ENCODE measurements at places on chromosomes 12 and 14.

DNA sequence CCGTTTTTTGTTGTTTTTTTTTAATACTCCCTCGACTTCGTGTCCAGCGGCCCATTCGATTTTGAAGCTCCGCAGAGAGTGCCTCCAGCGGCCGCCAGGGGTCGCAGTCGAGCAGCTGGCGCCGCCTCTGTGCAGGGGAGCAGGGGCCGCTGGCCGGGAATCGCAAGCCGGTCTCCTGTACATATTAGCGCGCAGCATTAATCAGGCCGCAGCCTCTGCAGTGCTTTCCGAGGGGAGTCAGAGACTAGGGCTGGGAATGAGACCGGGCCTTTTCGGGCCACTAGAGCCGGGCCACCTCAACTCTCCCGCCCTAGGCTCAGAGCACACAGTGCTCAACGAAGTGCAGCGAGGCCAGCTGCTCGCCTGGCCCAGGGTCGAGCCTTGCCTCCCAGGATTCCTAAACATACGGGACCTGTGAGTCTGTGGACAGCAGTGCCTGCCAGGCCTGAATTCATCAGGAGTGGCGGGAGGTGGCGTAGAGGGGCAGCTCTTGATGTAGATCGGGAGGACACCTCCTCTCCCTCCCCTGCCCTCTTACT lies 81.8 kb downstream of the EMP1 start:
- peak; percentile 79 for DNase-seq

GRCh38 chr12:108399514-108399913 lies 60.4 kb upstream of the CMKLR1 start:
- no peak for DNase-seq

DNA sequence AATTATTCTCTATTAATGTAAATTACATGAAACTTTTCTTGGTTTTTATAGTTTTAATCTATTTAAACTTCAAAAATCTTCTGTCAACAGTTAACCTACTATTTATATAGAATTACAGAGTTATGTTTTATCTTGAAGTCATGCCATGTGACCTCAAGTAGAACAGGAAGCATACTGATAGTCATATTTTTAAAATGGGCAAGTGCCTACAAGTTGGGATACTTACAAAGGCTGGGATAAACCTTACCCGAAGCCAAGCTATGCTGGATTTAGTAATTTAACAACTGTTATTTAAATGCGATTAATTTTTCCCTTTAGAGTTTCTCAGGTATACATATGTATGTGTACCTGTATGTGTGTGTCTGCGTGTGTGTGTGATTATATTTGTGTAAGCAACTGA lies 266.9 kb downstream of the RASSF9 start:
- no peak for DNase-seq

GRCh38 chr14:95761436-95761835 lies 47.5 kb upstream of the TCL1A start:
- DNase-seq = no peak

DNA sequence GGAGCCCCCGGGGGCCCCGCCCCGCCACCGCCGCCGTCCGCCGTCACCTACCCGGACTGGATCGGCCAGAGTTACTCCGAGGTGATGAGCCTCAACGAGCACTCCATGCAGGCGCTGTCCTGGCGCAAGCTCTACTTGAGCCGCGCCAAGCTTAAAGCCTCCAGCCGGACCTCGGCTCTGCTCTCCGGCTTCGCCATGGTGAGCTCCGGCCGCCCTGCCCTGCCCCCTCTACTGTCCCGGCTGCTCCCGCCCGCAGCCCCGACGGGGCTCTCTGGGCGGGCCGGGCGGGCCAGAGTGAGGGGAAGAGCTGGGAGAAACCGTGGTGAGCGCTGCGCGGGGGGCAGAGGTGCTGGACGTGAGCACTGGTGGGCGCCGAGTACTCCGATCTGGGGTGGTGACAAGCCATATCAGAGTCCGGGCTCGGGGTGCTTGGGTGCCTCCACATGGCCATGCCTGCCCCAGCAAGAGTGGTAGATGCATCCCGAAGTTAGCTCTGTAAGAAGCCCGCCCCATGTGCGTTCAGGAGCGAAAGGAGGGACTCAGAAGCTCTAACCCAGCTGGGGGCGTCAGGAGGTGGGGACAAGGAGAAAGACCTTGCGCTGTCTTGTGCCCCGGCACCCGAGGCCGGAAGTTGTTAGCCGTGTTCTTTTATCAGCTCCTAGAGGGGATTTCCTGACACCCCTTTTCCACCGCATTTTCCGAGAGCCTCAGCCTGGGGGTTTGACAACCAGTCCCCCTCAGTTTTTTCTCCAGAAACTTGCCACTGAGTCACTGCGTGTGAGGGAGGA lies 717 bp downstream of the ORAI1 start:
- peak; percentile 71 for DNase-seq

GRCh38 chr14:35215110-35215813 lies 76.9 kb upstream of the PSMA6 start:
- DNase-seq = peak; percentile 35

DNA sequence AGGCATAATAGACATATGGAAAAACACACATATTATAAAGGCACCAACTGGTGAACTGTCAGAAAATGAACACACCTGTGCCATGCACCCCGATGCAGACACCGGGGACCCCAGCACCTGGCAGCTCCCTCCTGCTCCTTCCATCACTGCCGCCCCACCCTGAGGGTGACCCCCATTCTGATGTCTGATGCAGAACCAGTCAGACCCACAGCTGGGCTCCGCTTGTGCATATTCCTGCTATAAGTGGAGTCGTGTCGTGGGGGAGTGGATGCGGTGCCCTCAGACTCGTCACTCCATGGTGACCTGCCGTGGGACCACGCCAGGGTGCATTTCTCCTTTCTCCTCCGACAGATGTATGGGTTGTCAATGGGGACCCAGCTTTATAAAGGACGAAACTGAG lies 45.7 kb upstream of the MEG3 start:
- no peak for DNase-seq

GRCh38 chr12:117013726-117014125 lies 85.5 kb downstream of the TESC start:
- DNase-seq = no peak

- DNase-seq = no peak
Observed at GRCh38 chr14:92472860-92473259, 40.7 kb upstream of the RIN3 start.

DNA sequence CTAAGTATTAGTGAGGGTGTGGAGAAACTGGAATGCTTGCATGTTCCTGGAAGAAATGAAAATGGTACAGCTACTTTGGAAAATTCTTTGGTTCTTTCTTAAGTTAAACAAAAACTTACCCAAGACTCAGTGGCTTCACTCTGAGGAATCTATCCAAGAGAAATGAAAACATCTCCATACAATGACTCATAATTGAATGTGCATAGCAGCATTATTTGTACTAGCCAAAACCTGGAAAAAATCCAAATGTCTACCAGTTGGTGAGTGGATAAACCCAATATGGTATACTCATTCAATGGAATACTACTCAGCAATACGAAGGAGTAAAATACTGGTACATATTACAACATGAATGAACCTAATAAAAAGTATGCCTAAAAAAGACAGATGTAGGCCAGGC lies 18.0 kb upstream of the CRACR2A start:
- no peak for DNase-seq

GRCh38 chr12:95182868-95183415 lies 34.3 kb downstream of the FGD6 start:
- DNase-seq = no peak

DNA sequence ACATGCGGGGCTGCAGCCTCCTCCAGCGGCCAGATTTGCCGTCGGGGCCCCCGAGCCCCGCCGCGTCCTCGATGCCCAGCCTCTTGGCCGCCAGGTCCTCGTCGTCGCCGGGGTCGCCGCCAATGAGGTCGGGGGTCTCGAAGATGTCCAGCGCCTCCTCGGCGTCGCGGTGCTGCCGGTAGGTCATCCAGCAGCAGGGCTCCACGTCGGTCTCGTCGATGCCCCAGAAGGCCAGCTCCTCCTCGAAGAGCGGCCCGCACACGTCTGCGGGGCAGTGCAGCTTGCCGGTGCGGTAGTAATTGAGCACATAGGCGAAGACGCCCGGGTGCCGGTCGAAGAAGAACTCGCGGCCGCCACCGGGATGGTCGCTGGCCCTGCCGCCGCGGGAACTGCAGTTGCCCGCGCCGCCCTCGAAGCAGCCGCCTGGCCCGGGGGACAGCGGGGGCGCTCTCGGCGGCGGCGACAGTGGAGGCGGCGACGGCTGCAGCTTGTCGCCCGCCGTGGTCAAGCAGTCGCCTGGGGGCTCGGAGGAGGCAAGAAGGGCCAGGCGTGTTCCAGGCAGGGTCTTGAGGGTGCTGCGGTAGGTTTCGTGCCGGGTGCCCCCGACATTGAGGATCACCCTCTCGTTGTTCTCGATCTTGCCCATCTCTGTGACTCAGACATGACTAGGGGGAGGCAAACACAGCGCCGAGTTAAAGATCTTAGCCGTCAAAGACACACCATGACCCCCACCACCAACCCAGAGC lies 2.1 kb downstream of the KCNC2 start:
- DNase-seq = no peak

GRCh38 chr12:110337912-110338710 lies 57.1 kb downstream of the ATP2A2 start:
- DNase-seq = no peak

GRCh38 chr14:32710231-32710671 lies 228.4 kb upstream of the NPAS3 start:
- DNase-seq = no peak

GRCh38 chr12:131732-132495 lies 65.3 kb downstream of the IQSEC3 start:
- no peak for DNase-seq

DNA sequence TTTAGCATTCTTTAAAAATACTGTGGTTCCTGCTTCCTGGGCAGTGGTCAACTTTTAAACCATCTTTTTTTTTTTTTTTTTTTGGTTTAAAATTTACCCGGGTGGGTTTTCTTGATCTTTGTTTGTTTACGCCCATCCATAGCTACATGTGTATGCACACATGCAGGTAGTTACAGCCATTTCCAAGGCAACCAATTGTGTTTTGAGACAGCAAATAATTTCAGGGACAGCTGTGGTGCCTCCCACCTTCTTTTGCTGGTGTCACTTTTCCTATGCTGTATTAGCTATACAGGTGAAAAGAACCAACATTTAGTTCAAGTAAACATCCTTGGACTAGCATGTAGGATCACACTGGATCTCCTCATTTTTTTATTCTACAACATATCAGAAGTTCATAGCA lies 52.0 kb upstream of the PSMA6 start:
- no peak for DNase-seq

GRCh38 chr14:100372357-100373048 lies 49.4 kb downstream of the SLC25A47 start:
- DNase-seq = no peak

DNA sequence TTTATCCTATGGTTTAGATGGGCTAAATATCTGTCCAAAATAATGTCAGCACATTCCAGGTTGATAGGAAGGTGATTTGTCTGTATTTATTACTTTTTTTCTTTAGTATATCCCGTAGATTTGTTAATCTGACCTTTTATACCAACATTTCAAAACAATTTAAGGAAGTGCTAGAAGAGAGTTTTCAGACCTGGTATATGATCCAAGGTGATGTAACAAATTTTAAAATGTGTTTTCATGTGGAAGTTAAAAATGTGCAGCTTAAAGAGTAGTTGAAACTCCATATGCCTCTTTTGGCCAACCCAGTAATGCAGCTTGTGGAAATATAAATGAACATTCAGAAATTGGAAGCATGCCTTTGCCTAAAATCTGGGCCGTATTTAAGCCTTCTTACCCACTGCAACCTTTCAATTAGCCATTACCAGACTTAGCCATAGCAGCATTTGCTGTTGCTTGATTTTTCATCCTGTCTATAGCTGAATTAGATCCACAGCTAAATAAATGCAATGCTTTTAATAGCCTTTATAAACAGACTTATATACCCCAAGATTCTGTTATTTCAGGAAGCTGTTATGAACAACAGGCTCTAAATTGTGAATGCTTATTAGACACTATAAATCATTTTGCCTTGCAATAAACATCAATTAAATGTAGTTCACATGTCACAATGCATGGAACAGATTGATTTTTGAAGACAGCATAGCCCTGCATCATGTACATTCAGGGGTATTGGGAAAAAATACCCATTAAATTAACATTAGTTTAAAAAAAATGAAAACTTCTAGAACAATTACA lies 271.2 kb downstream of the PDZRN4 start:
- no peak for DNase-seq

DNA sequence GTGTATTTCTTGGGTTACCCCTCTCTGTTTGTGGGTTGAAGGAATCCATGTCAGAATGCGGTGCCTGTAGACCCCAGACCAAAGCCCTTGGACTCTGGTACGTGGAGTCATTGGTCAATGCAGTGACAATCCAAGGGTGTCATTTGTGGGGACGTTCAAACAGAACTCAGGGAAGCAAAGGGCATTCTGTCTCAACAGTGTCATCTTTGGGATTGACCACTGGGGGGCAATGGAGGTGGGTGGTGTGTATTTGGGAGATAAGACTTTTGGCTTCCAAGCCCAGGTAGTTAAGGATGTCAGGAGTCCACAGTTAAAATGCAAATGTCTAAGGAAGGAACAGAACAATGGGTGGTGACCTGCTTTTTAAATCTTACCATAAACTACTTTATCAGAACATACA lies 54.6 kb upstream of the CCDC175 start:
- no peak for DNase-seq

GRCh38 chr12:125330645-125331341 lies 265.6 kb downstream of the AACS start:
- peak; percentile 88 for DNase-seq

- DNase-seq = no peak
Observed at GRCh38 chr12:47350062-47350408, 270.3 kb upstream of the AMIGO2 start.

DNA sequence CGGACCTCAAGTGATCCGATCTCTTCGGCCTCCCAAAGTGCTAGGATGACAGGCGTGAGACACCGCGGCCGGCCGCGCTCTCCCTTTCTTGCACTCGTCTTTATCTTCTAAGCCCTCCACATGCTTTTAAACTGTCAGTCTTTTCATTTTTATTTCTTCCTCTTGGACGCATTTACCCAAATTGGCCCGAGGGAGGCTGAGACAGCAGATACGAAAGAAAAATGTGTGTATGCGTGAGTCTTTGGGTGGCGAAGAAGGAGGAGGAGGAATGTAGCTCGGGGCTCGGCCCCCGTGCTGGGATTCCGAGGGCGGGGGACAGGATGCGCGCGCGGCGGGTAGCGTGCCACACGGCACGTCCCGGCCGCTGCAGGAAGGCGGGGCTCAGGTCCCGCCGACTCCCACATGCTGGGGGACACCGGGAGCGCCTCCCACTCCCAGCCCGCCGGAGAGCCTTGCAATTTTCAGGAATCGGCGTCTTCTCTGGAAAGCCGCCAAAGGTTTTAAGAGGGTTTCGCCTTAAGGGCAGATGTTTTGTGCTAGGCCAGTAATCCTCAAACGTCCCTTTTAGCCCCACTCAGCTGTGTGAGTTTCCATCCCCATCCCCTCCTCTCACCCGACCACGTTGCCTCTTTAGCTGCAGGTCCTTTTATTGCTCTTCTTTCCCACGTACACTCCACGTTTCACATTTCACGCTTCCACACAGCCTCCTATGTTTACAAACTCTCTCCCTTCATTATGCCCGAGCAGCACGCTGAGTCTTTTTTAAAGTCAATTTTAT lies 34.7 kb upstream of the SLC2A3 start:
- peak; percentile 87 for DNase-seq

DNA sequence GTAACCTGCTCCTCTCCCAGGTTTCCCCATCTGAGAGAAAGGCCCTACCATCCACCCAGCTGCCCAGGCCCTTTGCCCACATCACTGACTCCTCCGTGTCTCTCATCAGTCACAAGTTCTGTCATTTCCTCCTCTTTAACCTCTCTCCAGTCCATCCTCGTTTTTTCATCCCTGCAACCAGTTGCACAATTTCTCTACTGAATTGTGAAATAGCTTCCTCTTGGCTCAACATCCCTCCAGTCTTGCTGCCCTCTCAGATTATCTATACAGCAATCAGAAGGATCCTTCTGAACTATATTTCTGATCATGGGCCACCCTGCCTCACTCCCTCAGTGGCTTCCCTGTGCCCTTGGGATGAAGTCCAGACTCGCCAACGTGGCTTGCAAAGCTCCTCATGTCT lies 6.8 kb downstream of the FAM161B start:
- no peak for DNase-seq
